Stimulated activated CD8-positive, alpha-beta memory T cell treated with anti-CD3 and anti-CD28 coated beads, Interleukin-2, amount 100 ng/mL, for 48 hours (primary cell): ENCODE measurements at places on chromosomes 2 and 18.

DNA sequence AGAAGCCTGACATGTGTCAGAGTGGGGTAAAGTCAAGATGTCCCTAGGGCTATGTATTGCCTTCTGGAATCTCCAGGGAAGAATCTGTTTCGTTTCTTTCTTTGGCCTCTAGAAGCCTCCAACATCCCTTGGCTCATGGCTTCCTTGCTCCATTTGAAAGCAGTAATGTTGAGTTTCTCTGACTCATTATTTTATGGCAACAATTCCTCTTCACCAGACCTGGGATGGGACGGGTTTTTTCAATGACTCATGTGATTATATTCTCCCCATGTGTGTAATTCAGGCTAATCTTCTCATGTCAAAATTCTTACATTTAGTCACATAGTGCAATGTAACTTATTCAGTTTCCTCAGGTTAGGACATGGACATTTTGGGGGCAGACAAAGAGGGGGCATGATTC is 1038.6 kb downstream of the CBLN2 start:
- no peak for DNase-seq

DNA sequence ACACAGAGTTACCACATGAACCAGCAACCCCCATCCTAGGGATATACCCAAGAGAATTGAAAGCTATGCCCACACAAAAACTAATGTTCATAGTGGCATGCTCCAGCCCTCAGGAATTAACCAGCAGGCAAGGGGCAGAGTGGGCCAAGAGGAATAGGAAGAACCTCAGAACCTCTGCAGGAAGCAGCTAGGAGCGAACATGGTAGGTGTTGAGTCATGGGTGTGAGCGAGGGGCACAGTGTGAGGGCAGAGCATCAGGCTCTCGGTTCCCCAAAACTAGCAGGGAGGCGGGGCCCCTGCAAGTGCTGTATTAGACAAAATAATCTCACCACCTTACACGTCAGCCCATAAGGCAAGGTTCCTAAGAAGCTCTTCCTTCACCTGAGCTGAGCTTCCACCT is 5.6 kb upstream of the RUFY4 start:
- no peak for DNase-seq

GRCh38 chr2:29311458-29311857 is 196.2 kb downstream of the CLIP4 start:
- DNase-seq = no peak

DNA sequence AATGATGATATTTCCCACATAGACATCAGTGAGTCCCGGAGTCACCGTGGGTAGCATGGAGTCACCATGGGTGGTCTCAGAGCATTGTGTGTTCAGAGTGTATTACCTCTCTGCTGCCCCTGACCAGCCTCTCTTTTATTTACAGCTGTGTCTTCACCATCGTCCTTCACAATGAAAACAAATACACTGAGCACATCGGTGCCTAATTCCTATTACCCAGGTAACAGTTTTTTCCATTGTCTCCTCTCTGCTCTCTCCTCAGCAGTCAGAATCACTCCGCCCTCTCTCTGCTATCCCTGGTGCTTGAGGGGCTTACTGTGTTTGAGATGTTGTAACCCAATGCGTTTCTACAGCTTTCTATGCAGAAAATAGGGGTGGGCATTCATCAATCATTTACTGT is 361.5 kb upstream of the RAB12 start:
- no peak for DNase-seq

DNA sequence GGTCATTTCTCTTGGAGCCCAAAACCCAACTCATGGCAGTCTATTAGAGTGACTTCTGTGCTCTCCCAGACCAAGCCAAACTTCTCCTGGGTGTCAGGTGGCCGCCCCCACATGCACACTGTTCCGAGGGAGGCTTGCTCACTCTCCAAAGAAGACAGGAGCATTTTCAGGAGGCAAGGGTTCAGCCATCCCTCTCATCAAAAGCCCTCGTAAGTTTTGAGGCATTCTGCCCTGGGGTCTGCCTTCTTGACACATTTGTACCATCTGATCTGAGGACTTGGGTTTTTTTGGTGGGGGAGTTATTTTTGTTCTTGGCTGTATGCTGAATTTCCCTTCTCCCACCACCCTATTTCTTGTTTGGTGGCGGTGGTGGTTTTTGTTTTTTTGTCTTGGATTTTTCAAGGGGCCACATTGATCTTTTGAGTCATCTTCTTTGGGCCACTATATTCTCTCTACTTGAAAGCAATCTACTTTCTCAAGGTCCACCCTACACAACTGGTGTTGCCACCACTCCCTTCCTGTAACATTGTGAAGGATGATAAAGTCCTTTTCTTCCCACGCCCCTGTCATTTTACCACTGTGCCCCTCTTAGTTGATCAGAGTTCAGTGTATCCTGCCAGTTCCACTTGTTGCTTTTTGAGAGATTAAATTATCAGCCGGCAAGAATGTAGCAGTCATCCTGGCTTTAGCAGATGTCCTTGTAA is 255.8 kb downstream of the CYP26B1 start:
- no peak for DNase-seq

DNA sequence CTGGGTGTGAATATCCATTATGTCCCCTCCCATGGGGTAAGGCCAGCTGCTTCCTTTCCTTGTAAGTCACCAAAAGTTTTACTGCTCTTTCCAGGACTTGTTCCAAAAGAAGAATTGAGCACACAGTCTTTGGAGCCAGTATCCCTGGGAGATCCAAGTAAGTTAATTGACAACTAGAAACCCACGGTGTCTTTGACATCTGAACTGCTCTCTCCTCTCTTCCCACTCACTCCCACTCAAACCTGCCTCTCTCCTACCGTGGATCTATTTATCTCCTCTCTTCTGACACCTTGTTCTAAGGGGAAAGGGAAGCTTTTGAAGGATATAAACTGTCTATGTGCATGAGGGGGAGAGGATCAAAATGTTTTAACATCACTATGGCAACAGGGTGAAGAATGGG is 86.7 kb downstream of the VIT start:
- DNase-seq = no peak

DNA sequence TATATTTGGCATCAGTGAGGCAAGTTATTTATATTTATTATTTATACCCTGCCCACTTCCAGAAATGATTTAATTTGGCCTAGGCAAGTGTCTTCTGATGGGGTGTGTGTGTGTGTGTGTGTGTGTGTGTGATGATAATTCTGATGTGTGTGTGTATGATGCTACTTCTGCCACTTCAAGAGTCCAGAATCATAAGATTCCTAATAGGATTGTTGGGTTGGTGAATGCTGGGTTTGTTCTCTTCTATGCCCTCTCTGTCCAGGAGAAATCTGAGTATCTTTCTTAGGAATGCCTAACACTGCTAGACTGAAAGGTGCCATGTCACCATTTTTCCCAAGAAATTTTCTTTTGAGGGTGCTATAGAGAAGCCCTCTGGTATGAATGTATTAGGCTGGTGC is 122.5 kb downstream of the SPTBN1 start:
- no peak for DNase-seq

DNA sequence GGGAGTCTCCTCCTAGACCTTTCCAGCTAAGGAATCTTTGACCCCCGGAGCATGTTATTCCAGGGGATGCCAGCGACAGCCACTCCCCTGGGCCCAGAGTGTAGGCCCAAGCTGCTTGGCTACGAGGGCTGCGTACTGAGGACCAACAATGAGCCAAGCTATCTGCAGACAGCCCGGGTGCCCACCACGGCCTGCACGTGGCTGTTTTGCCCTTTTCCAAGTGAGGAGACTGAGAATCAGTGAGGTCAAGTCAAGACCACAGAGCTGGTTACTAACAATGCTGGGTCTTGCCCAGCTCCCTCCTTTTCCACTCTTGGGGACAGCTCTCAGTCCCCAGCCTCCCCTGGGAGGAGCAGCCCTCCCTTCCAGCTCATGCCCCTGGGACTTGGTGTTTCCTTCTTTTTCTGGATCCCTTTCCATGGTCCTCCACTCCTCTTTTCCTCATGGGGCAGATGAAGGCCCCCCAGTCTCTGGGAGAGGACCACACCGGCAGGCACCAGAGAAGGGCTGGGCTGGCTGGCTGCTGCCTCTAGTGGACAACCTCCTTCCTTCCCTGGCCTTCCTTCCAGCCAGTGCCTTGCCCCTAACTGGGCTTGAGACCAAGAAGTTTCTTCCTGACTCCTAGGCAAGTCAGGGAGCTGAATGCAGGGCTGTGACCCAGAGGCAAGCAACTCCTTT is 550 bp upstream of the MALL start:
- DNase-seq = no peak

- no peak for DNase-seq
These were observed 688 bp downstream of the MAPRE2 start for GRCh38 chr18:35041815-35042387.

GRCh38 chr2:128520791-128521190 is 202.1 kb upstream of the HS6ST1 start:
- DNase-seq = peak; percentile 49

- DNase-seq = no peak
These were observed 38.3 kb downstream of the TIMM21 start for GRCh38 chr18:74186661-74187060.

GRCh38 chr2:120303177-120303576 is 42.8 kb upstream of the INHBB start:
- no peak for DNase-seq
